ENCODE measurements at places on chromosomes 7 and 10. TPM values are rescaled to one million over a fixed set of nuclear protein-coding genes. Genes with fewer than 3 reads are reported as not detected.
A peak's percentile ranks its signal among the peaks of the same experiment; 100 is the strongest.

The ABCB1 gene
- 2.8 TPM for total RNA-seq

The SEMA3A gene
- total RNA-seq = 1.4 TPM

The GFRA1 gene
- not detected for total RNA-seq

DNA sequence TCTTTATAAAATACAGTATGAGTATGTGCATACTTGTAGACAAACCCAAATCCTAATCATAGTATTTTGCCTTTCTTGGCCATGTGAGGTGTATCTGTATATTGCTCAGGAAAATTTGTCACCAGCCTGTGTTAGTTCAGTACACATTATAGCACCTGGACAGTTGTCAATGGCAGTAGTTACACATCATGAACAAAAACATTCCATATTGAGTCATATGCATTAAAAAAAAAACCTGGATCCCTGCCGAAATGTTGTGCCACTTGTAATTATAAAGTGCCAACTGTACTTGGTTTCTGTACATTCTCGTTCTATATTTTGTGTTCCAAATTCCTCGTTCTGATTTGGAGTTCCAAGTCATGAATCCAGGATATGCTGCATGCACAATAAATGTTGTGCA is 410.4 kb downstream of the INHBA start:
- H3K36me3 ChIP-seq = no peaks in the 10 kb centered on the region
- H3K4me3 ChIP-seq = no peak overlapping the region
- no peaks in the 10 kb centered on the region for H3K27me3 ChIP-seq
- H3K27ac ChIP-seq = no peak overlapping the region

DNA sequence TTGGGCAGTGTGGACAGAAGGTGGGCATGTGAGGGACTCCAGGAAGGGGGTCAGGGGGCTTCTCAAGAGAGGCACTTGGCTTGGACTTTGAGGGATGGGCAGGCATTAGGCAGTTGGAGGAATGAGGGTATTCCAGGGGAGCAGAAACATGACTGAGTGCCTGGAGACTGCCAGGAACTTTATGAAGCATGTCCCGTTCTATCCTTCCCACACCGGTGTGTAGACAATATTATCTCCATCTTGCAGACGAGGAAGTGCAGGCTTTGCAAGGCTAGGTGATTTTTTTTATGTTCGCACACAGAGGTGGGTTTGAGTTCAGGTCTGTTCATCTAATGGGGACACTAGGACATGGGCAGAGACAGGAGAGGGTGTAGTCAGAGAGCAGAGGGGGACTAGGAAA is 162.7 kb downstream of the RPS24 start:
- H3K4me3 ChIP-seq = no peak overlapping the region
- DNase-seq = no peak
- no peaks in the 10 kb centered on the region for H3K4me1 ChIP-seq
- H3K27ac ChIP-seq = no peak overlapping the region

DNA sequence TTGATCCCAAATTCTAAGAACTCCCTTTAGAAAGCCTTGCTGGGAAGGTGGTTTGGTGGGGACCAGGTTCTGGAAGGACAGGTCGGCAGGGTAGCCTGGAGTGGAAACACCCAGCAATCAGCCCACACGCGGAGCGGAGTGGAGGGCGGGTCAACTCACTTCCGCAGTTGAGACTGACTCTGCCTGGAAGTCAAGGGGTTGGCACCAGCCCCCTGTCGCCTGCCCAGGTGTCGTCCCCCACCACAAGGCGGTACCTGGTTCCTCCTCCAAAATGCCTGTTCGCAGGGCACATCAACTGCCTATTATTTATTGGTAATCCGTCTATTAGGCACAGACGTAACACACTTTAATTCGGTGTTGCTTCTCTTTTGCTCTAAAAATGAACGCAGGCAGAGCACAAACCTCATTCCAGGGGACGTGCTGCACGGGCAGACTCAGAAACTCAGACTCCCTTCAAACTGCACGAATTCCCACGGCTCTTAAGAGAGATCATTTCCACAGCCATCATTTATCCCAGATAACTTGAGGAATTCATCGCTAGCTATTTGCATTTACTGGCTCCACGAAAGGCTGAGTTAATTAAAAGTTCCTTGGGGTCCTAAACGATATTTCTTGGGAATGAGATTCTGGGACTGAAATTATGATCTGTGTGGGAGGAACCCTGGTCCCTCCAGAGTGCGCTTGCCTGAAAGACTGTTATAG is 248.2 kb upstream of the PPP2R2D start:
- no peak for DNase-seq
- H3K4me1 ChIP-seq = no peaks in the 10 kb centered on the region
- no peak overlapping the region for H3K4me3 ChIP-seq
- H3K27ac ChIP-seq = no peak overlapping the region

- peak overlapping the region; percentile 83 for H3K4me3 ChIP-seq
- peak overlapping the region; percentile 70 for H3K27ac ChIP-seq
Observed at GRCh38 chr10:103448746-103449145, 3.4 kb downstream of the CALHM2 start.

GRCh38 chr7:33735403-33735802 is 169.9 kb upstream of the BMPER start:
- H3K4me3 ChIP-seq = no peak overlapping the region
- no peaks in the 10 kb centered on the region for H3K36me3 ChIP-seq
- no peaks in the 10 kb centered on the region for H3K4me1 ChIP-seq
- H3K27me3 ChIP-seq = no peaks in the 10 kb centered on the region

DNA sequence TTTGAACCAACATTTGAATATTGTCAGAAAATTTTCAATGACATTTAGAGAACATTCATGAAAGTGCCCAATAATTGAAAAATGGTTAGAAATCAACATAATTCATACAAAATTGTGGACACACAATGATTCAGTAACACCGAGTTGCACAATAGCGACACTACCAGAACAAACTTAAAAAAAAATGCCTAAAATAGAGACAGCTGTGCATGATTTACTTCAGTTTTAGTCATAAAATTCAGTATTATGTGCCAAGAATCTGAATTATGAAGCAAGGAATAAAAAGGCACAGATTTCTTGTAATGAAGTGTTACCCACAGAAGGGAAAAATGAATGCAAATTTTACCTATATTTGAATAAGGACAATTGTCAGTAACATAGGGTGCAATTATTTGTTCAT is 396.0 kb downstream of the SEMA3D start:
- no peaks in the 10 kb centered on the region for H3K4me1 ChIP-seq
- H3K36me3 ChIP-seq = no peaks in the 10 kb centered on the region
- no peak overlapping the region for H3K4me3 ChIP-seq
- DNase-seq = no peak
- no peaks in the 10 kb centered on the region for H3K27me3 ChIP-seq
- H3K27ac ChIP-seq = no peak overlapping the region

- no peak overlapping the region for H3K4me3 ChIP-seq
- DNase-seq = no peak
- H3K4me1 ChIP-seq = no peaks in the 10 kb centered on the region
- peaks cover 8% of the 10 kb centered on the region for H3K27me3 ChIP-seq
- no peak overlapping the region for H3K27ac ChIP-seq
Observed at GRCh38 chr7:111708072-111708471, 145.8 kb upstream of the IMMP2L start.

GRCh38 chr7:109308816-109309215 is 739.1 kb downstream of the DNAJB9 start:
- H3K27ac ChIP-seq = no peak overlapping the region
- no peaks in the 10 kb centered on the region for H3K27me3 ChIP-seq

DNA sequence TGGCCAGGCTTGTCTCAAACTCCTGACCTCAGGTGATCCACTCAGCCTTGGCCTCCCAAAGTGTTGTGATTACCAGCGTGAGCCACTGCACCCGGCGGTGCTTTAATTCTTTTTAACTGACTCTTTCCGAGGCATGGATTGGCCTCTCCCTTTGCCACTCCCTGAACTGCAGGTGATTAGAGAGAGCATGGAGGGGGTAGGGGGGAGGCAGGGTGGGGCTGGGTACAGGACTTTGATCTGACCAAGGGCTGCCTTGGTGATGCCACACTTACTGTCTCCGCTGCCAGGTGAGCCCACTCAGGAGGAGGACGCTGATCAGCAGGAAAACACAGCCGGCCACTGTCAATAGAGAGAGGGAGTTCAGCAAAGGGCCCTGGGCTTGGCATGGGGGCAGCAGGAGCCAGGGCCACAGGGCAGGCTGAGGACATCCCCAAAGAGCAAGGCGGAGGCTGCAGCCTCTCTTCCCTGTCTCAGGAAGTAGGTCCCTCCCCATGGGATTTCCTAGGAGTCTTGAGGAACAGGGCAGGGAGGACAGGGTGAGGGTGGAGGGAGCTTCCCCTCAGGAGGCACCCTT is 40.5 kb upstream of the IL15RA start:
- H3K27ac ChIP-seq = no peak overlapping the region
- peaks cover 68% of the 10 kb centered on the region for H3K36me3 ChIP-seq
- no peak for DNase-seq
- H3K27me3 ChIP-seq = no peaks in the 10 kb centered on the region
- peaks cover 57% of the 10 kb centered on the region for H3K4me1 ChIP-seq

DNA sequence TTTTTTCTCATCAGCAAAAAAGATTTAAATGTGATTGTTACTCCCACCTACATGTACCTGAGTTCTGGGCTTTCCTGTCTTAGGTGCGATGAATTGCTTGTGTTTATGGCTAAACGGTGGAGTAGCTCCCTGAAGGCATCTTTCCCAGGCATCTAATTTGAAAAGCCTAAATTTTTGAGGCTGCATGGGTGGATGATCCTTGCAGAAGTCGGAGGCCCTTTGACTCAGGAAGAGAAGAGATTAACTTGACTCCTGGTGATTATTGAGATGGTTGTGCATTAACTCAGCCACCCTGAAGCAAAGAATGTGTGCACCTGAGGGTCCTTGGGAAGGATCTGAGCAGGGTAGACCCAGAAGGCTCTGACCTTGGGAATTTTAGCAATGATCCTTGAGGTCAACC is 155.6 kb upstream of the SEMA3C start:
- H3K27me3 ChIP-seq = no peaks in the 10 kb centered on the region
- H3K27ac ChIP-seq = no peak overlapping the region
- DNase-seq = no peak
- no peaks in the 10 kb centered on the region for H3K4me1 ChIP-seq
- no peak overlapping the region for H3K4me3 ChIP-seq
- H3K36me3 ChIP-seq = no peaks in the 10 kb centered on the region

DNA sequence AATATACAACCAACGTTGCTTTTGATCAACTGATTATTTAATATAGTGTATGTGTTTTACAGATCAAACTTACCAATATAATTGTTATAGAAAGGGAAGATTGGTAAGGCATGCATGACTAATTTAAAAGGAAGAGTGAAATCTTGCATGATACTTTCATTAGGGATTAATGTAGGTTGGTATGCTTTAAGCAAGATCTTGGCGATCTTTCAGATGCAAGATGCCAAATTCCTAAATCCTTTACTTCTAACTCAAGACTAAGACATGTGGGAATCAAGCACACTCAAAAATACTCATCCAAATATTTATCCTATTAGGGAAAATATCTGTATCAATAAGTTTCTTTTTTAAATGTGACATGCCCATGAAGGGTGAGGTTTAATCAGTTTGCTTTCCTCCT is 321.4 kb upstream of the MEOX2 start:
- no peak for DNase-seq
- no peak overlapping the region for H3K27ac ChIP-seq
- H3K27me3 ChIP-seq = no peaks in the 10 kb centered on the region
- no peak overlapping the region for H3K4me3 ChIP-seq
- no peaks in the 10 kb centered on the region for H3K36me3 ChIP-seq
- H3K4me1 ChIP-seq = no peaks in the 10 kb centered on the region

DNA sequence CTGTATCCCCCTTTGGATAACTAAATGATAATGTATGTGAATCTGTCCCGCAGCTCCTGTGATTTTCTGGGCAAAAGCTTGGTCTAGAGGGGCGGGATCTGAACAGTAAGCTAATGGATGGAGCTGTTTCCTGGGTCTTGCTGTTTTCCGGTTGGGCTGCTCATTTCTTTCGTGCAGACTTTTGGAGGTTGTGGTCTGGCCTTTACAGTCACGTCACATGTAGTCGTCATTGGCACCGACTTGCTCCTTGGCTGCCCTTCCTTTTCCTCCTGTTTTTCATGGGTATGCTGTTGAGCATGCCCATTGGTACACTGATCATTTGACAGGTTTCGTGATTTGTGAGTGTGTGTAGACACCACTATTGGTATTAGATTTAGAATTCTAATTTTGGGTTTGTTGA is 2.0 kb downstream of the FBH1 start:
- peaks cover 44% of the 10 kb centered on the region for H3K36me3 ChIP-seq
- no peaks in the 10 kb centered on the region for H3K27me3 ChIP-seq
- DNase-seq = no peak
- H3K4me3 ChIP-seq = peak overlapping the region; percentile 57
- H3K27ac ChIP-seq = peak overlapping the region; percentile 33

DNA sequence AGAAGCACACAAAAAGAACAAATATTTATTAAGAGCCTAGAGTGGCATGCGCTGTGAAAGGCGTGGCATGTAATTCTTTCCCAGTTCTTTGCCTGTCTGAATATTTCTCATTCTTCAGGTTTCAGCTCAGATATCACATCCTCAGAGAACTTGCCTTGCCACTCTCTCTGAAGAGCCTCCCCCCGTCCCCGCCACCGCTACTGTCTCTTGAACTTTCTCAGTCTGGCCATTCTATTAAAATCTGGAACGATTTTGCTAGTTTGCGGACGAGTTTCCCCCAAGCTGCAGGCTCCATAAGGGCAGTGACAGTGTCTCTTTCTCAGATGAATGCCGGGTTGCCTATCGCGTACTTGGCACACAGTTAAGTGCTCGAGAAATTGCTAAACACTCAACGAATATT is 787 bp upstream of the PLEKHA1 start:
- H3K36me3 ChIP-seq = no peaks in the 10 kb centered on the region
- H3K27me3 ChIP-seq = peaks cover 36% of the 10 kb centered on the region
- peaks cover 24% of the 10 kb centered on the region for H3K4me1 ChIP-seq
- H3K27ac ChIP-seq = peak overlapping the region; percentile 33
- DNase-seq = no peak

- no peaks in the 10 kb centered on the region for H3K27me3 ChIP-seq
- H3K4me1 ChIP-seq = peaks cover 3% of the 10 kb centered on the region
- H3K27ac ChIP-seq = no peak overlapping the region
- DNase-seq = no peak
- H3K36me3 ChIP-seq = no peaks in the 10 kb centered on the region
Observed at GRCh38 chr7:132755538-132756483, 179.5 kb upstream of the PLXNA4 start.

- H3K36me3 ChIP-seq = no peaks in the 10 kb centered on the region
- no peak for DNase-seq
- peaks cover 36% of the 10 kb centered on the region for H3K4me1 ChIP-seq
- no peak overlapping the region for H3K4me3 ChIP-seq
Observed at GRCh38 chr7:70680743-70681468, 451.0 kb upstream of the GALNT17 start.

Data from activated CD4-positive, alpha-beta T cell treated with anti-CD3 and anti-CD28 coated beads, Interleukin-2, amount 10 ng/mL, durations not matched to agents 7 days and 5 days (primary cell).